Left lobe of liver (tissue), 2 donors: ENCODE measurements at places on chromosomes 13 and 19. TPM values are rescaled to one million over a fixed set of nuclear protein-coding genes. Genes with fewer than 3 reads are reported as not detected.

The KCNK6 gene
- 1.4 TPM for total RNA-seq

The CACNG8 gene
- total RNA-seq: not detected

The RUBCNL gene
- 0.68 TPM for total RNA-seq

The CGB2 gene
- not detected for total RNA-seq

The RETN gene
- total RNA-seq: not detected

The ZNF471 gene
- 1.3 TPM for total RNA-seq

The NALCN gene
- 0.48 TPM for total RNA-seq

The KCNN4 gene
- total RNA-seq: 0.43 TPM

DNA sequence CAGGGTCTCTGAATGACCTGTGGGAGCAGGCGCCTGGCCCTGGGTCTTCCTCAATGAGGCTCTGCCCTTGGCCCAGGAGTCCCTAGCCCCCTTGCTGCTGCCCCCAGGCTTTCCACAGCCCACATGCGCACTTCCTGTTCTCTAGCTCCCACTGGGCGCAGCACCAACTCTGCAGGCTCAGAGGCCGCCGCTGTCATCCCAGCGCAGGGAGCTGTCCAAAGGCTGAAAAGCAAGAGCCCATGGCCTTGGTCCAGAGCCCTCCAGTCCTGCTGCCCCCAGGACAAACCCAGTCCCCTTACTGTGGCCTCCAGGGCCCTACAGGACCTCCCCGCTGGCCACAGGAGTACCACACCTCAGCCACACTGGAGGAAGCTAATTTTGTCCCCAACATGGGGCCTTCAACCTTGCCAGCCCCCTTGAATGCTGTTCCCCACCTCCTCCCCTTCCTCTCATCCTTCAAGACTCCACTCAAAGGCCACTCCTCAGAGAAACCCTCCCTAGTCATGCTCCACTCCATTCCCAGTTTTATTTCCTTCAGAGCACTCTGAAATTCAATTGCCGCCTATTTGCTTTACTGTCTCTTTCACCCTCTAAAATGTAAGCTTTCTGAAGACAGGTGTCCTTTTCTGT lies 8.0 kb upstream of the POU2F2 start:
- no peak for DNase-seq

DNA sequence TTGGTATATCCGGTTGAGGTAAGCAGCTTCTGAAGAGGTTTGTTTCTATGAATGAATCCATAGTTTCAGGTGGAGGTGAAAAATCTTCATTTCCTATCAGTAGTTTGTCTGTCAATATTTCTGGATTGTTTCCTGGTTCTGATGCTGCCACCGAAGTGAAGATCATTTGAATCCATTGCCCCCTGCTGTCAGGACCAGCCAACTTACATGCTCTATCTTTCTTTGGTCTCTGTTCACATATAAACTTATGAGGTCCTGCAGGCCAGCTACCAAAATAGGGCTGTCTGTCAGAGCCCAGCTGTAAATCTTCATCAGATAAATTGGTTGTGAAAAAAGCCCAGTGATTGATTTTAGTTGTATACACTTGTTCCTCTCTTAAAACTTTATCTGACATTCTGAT lies 15.2 kb upstream of the N4BP2L1 start:
- no peak for DNase-seq

DNA sequence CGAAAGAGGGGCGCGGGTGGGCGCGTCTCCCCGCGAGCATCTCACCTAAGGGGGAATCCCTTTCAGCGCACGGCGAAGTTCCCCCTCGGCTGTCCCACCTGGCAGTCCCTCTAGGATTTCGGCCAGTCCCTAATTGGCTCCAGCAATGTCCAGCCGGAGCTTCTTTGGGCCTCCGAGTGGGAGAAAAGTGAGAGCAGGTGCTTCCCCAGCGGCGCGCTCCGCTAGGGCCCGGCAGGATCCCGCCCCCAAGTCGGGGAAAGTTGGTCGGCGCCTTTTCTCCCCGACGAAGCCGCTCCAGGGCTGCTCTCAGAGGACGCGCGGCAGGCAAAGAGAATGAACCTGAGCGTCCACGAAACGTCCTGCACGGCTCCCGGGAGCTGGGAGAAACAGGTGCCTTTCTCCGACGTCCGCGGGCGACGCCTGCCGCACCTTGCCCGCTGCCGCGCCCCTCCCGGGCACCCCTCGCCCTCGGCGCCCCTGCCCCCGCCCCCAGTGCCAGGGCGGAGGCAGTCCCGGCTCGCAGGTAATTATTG lies 366 bp upstream of the KL start:
- no peak for DNase-seq

GRCh38 chr13:112624602-112625430 lies 36.9 kb upstream of the TUBGCP3 start:
- DNase-seq: no peak

DNA sequence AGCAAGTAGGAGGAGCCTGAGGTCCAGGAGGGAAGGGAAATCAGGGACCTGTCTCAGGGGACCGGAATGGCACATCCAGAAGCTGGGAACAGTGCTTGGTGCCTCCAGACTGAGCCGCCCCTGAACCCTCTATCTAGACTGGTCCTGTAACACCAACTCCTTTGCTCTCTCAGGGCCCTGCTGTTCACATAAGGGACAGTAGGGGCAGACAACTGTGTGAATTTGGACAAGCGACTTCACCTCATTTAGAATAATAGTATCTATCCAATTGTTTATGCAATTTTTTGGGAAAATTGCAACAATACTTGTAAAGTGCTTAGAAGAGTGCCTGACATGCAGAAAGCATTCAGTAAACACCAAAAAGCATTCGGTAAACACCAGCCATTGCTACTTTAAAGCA lies 14.0 kb downstream of the SYMPK start:
- DNase-seq: no peak

GRCh38 chr13:46759846-46760245 lies 37.1 kb downstream of the ESD start:
- no peak for DNase-seq

DNA sequence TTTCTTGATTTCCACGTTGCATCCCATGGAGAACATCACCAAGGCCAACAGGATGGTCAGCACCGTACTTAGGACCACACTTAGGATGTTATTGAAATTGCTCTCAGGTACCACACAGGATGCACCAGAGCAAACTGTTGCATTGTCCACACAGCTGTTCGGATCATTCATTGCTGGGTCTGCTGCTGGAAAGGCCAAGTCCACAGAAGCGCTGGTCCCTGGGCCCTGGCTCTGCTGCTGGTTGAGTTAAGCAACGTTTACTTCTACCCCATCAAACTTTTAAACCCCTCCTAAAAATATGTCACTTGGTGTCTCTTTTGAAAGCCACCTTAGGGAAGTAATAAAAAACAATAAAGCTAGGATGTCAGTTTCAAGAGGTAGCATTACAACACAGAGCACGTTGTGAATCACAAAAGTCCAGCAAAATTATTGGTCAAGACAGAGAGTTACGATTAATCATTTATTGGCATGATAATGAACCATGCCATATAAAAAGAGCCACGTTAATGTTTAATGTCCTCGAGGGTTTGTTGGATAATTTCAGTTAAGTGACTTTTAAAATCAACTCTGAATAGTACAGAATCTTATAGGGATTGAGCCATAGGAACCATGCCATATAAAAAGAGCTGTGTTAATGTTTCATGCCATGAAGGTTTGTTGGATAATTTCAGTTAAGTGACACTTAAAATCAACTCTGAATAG lies at the start of gene SLC10A2:
TSS of gene SLC10A2 (minus strand) at position 339 of the 702 bp plus-strand sequence. CDS start at position 171, 168 bp downstream.
- no peak for DNase-seq

DNA sequence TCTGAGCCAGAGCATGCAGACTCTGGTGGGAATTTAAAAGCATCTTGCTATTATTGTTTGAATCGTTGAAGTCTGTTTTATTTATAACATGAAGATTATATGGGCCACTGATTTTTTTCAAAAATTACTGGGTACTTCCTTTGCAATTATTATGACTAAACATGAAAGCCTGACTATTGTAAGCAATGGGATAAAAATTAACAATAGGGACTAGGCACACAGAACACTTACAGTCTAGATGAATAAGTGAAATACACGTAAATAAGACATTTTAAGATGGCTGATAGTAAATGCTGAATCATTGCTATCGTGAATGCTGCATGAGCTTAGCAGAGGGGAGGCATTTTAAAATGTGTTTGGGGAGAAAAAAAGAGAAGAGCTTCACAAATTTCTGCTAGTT lies 81.0 kb upstream of the MAB21L1 start:
- no peak for DNase-seq

- DNase-seq: no peak
Measured at GRCh38 chr19:34226036-34226435, 28.3 kb upstream of the GARRE1 start.

- DNase-seq: no peak
Measured at GRCh38 chr13:58889474-58889873, 1257.9 kb downstream of the PCDH17 start.

GRCh38 chr13:113274721-113275120 lies 22.3 kb upstream of the LAMP1 start:
- DNase-seq: no peak

GRCh38 chr13:38385153-38385891 lies 35.7 kb downstream of the UFM1 start:
- no peak for DNase-seq

DNA sequence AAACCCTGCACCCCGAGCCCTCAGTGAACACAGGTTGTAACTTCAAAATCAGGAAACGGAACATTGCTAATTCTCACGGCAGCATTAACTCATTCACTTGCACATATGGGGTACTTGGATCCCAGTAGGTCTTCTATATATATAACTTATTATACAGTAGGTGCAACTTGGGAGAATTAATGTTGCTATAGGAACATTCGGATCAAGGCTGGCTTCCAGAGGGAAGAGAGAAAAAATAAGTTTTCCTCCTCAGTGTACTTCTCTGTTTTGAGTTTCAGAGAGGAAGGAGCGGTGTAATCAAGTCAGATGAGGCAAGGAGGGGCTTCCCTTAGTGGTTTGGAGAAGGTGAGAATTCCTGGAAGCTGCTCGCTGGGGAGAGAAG lies 90.9 kb upstream of the ZNF507 start:
- DNase-seq: no peak

DNA sequence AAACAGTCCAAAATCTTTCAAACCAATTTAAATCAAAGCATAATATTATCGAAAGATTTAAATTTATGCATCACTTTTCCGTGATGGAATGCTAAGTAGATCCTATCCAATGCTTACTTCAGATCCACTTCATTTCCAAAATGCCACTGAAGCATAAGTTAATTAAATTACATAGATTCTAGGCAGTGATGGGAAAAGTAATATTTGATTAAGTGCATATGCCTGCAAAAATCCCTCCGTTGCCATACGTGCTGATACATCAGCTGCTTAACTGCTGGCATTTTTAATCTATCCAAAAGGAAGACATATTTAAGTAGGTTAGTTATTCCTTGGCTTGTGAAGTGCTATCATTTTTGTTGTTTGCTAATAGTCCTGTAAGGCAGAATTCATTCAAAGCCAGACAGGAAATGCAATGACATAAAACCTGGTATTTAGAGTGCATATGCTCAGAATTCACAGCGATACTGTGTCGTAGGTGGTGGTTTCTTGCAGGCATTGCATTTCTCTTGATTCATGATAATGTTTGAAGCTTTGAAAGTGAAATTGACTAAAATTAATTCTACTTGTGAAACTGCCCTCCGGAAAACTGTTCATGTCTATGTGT lies 738.3 kb upstream of the GPC6 start:
- DNase-seq: no peak

DNA sequence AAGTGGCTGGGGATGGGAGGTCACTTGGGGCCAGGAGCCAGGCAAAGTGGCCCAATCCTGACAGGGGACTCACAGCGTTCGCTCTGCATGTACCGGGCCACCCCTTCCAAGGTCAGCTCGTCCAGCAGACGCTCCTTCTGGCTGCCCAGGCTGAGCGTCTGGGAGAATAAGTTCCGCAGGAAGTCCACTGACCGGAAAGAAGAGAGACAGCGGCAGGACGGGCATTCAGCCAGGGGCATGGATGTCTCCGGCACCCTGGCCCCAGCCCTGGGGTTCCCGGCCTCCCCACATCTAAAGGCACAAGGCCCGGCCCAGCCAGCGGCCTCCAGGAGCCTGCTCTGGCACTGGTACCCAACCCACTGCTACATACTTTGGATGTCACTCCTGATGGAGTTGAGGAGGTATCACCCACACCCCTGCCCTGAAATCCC lies 6.1 kb downstream of the SIRT2 start:
- no peak for DNase-seq

DNA sequence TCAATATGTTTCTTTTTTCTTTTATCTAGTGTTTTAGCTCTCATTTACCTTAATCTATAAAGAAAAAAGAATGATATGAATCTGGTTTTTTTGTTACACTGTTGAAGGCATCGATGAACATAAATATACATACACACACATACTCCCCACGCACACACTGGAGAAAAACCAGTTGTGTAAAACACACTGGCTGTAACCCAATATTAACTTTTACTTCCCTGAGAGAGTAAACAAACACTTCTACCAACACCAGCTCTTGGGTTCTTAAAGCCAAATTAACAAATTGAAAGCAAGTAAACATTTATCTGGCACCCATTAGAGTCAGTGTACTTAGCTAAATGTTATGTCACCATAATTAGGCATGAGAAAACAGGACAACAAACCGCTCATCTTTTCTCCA lies 145.7 kb downstream of the ABCC4 start:
- DNase-seq: no peak

GRCh38 chr13:48255954-48256353 lies 22.9 kb downstream of the ITM2B start:
- DNase-seq: no peak
